ENCODE measurements at places on chromosomes 12 and 14. TPM values are rescaled to one million over a fixed set of nuclear protein-coding genes. Genes with fewer than 3 reads are reported as not detected.
A peak's percentile ranks its signal among the peaks of the same experiment; 100 is the strongest.

MSRB3 gene
- total RNA-seq = not detected

RIPK3 gene
- total RNA-seq = 63.5 TPM

DNA sequence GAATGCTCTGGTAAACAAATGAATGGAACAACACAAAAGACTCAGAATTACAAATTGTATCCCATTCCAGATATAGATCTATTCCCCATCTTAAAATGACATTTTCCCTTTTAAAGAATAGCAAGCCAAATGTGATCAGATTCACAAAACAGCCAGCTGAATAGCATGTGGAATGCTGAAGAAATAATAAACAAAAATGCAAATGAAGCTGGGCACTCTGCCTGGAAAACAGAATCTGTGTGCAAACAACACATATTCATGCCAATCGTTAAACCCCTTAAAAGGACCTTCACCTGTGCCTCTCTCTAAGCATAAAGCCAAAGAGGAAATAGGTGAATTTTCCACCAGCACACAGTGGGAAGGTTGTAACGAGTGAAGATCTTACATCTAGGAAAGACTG, 67.9 kb upstream of the PDZRN4 start:
- no peaks in the 10 kb centered on the region for H3K27me3 ChIP-seq
- H3K36me3 ChIP-seq = no peaks in the 10 kb centered on the region
- H3K4me1 ChIP-seq = no peaks in the 10 kb centered on the region

- H3K4me1 ChIP-seq = no peaks in the 10 kb centered on the region
- H3K4me3 ChIP-seq = no peak overlapping the region
- H3K27me3 ChIP-seq = no peaks in the 10 kb centered on the region
- DNase-seq = no peak
Observed at GRCh38 chr12:72281126-72281525, 9.0 kb downstream of the TRHDE start.

GRCh38 chr12:66107451-66107915, 23.1 kb downstream of the LLPH start:
- H3K27ac ChIP-seq = no peak overlapping the region
- peaks cover 3% of the 10 kb centered on the region for H3K4me1 ChIP-seq
- H3K36me3 ChIP-seq = no peaks in the 10 kb centered on the region
- no peaks in the 10 kb centered on the region for H3K27me3 ChIP-seq

GRCh38 chr12:69655616-69656340, 43.3 kb downstream of the BEST3 start:
- no peak for DNase-seq
- no peaks in the 10 kb centered on the region for H3K27me3 ChIP-seq
- H3K27ac ChIP-seq = no peak overlapping the region
- H3K36me3 ChIP-seq = no peaks in the 10 kb centered on the region
- H3K4me3 ChIP-seq = no peak overlapping the region

GRCh38 chr12:29223426-29223825, 74.3 kb downstream of the FAR2 start:
- no peaks in the 10 kb centered on the region for H3K4me1 ChIP-seq
- H3K36me3 ChIP-seq = no peaks in the 10 kb centered on the region
- no peaks in the 10 kb centered on the region for H3K27me3 ChIP-seq
- H3K4me3 ChIP-seq = no peak overlapping the region
- no peak for DNase-seq

DNA sequence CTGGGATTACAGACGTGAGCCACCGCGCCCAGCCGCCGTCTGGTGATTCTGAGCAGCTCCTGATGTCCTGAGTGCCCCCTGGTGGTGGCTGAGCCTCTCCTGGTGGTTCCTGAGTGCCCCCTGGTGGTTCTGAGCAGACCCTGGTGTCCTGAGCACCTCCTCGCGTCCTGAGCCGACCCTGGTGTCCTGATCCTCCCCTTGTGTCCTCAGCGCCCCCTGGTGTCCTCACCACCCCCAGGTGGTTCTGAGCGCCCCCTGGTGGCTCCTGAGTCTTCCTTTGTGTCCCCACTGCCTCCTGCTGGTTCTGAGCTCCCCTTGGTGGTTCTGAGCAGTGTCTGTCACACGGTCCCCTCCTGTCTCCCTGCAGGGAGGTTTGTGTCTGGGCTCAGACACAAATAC, 1304.9 kb downstream of the TMEM121 start:
- no peak overlapping the region for H3K27ac ChIP-seq
- no peak overlapping the region for H3K4me3 ChIP-seq
- H3K36me3 ChIP-seq = no peaks in the 10 kb centered on the region

- no peak overlapping the region for H3K27ac ChIP-seq
- H3K4me3 ChIP-seq = no peak overlapping the region
- no peak for DNase-seq
- peaks cover 12% of the 10 kb centered on the region for H3K4me1 ChIP-seq
- H3K27me3 ChIP-seq = no peaks in the 10 kb centered on the region
Observed at GRCh38 chr12:52360663-52361271, 6.5 kb downstream of the KRT85 start.

DNA sequence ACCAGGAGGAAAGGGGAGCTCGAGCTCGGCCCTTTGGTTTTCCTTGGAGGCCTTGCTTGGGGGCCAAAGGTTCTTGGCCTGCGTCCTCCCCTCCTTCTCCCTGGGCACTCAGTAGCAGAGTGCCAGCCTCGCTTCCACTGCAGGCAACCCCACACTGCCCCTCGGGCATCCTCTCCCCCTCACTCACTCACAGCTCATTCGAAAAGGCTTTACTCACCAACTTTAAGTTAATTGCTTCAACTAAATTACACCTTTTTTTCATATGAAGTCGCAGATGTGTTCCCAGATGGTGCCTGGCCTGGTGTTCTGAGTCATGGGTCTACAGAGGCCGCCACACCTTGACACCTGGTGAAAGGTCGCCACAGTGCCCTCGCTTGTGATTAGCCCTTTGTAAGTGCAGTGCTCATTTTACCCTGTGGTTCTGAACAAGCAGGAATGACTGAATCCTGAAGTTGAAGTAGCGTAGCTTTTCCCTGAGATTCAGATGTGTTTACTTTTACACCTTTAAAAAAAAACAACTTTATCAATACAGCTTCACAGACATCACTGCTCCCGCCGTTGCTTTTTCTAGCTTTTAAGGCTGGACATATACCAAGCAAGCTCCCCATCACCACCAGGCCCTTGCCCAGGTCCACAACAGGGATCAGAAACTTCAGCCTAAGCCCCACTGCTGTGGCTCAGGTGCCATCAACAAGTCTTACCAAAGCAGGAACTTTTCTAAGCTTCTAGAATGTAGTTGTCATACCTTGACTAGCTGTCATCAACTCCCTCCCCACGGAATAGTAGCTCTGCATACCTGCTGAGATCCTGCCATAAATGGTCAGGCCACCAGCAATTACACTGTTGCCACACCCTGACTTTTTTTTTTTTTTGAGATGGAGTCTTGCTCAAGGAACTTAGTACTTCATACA, 20.3 kb upstream of the ADIPOR2 start:
- H3K27me3 ChIP-seq = no peaks in the 10 kb centered on the region
- peaks cover 27% of the 10 kb centered on the region for H3K4me1 ChIP-seq
- DNase-seq = no peak
- H3K36me3 ChIP-seq = no peaks in the 10 kb centered on the region

GRCh38 chr12:2691006-2691344, 103.8 kb upstream of the FKBP4 start:
- H3K36me3 ChIP-seq = no peaks in the 10 kb centered on the region
- H3K27me3 ChIP-seq = no peaks in the 10 kb centered on the region
- peak overlapping the region; percentile 62 for H3K27ac ChIP-seq
- peaks cover 34% of the 10 kb centered on the region for H3K4me1 ChIP-seq

DNA sequence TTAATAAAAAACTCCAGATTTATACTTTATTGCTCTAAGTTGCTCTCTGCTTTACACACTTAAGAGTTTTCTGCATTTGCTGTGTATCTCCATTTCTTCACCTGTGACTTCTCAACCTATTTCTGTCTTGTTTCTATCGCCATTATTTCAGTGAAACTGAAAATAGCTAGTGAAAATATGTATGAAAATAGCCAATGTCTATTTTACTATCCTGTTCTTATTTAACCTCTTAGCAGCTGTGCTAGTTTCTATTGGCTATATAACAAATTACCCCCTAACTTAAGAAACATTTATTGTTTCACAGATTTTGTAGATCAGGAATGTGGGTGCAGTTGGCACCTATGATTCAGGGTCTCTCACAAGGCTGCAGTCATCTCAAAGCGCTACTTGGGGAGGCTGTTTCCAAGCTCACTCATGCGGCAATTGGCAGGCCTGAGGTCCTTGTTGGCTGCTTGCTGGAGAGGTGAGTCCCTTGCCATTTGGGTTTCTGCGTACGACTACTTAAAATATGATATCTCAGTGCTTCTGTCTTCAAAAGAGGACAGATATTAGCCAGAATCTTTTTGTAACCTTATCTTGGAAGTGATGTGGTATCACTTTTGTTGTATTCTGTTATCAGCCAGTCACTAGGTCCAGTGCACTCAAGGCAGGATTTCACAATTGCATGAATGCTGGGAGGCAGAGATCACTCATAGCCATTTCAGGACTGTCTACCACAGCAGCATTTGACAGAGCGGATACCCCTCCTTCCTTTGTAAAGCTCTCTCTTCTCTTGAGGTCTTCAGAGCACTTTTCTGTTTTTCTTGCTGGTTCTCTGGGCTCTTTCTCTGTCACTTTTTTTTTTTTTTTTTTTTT, 7.2 kb downstream of the ERC1 start:
- H3K4me1 ChIP-seq = no peaks in the 10 kb centered on the region
- no peak overlapping the region for H3K4me3 ChIP-seq
- H3K27me3 ChIP-seq = no peaks in the 10 kb centered on the region
- H3K36me3 ChIP-seq = no peaks in the 10 kb centered on the region

DNA sequence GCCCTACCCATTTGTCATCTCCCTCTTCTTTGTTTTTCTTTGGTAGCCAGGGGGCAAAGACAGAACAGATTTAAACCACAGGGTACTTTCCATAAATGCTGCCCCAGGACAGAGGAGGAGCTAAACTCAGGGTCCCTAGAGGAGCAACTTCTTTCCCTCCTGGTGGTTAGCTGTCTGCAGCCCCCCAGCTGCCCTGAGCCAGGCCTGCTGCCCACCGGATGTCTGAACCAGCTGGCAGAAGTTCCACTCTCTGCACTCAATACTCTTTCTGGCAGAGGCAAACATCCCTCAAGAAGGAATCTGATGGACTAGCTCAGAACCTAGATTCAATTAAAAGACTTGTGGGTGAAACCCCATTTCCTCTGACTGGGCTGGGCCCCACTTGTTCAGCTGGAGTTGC, 10.7 kb downstream of the VDR start:
- no peaks in the 10 kb centered on the region for H3K36me3 ChIP-seq
- no peak overlapping the region for H3K27ac ChIP-seq
- no peaks in the 10 kb centered on the region for H3K27me3 ChIP-seq
- no peak overlapping the region for H3K4me3 ChIP-seq
- peaks cover 14% of the 10 kb centered on the region for H3K4me1 ChIP-seq
- DNase-seq = no peak

GRCh38 chr12:76308866-76309265, 39.3 kb downstream of the BBS10 start:
- H3K4me1 ChIP-seq = no peaks in the 10 kb centered on the region
- H3K27me3 ChIP-seq = no peaks in the 10 kb centered on the region
- no peak for DNase-seq
- H3K4me3 ChIP-seq = no peak overlapping the region
- H3K36me3 ChIP-seq = no peaks in the 10 kb centered on the region

DNA sequence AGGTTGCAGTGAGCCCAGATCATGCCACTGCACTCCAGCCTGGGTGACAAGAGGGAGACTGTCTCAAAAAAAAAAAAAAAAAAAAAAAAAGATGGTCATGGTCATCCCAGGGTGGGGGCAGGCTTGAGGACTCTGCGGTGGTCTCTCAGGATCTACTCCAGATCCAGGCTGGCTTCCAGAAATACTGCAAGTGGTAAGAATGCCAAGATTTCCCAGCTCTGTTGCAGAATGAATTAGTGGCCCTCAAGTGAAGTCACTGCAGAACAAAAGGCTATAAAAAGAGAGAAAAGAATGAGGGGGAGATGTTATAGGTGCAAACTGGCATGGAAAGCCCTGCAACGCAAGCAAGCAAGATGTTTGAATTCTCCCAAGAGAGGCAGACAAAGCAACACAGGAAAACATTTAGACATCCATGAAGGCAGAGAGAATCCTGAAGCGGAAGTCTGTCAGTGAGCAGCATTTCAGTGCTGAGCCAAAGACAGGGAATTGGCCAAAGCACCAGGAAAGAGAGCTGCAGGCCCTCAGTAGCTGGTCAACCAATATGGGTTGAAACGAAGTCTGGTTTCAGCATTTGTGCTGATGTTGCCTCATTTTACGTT, 31.9 kb upstream of the ETFBKMT start:
- no peaks in the 10 kb centered on the region for H3K36me3 ChIP-seq
- no peak overlapping the region for H3K27ac ChIP-seq
- H3K4me3 ChIP-seq = no peak overlapping the region
- DNase-seq = no peak
- no peaks in the 10 kb centered on the region for H3K4me1 ChIP-seq
- no peaks in the 10 kb centered on the region for H3K27me3 ChIP-seq
